ENCODE measurements at places on chromosomes 11 and 22. TPM values are rescaled to one million over a fixed set of nuclear protein-coding genes. Genes with fewer than 3 reads are reported as not detected.

MFRP gene
- total RNA-seq: not detected

DNA sequence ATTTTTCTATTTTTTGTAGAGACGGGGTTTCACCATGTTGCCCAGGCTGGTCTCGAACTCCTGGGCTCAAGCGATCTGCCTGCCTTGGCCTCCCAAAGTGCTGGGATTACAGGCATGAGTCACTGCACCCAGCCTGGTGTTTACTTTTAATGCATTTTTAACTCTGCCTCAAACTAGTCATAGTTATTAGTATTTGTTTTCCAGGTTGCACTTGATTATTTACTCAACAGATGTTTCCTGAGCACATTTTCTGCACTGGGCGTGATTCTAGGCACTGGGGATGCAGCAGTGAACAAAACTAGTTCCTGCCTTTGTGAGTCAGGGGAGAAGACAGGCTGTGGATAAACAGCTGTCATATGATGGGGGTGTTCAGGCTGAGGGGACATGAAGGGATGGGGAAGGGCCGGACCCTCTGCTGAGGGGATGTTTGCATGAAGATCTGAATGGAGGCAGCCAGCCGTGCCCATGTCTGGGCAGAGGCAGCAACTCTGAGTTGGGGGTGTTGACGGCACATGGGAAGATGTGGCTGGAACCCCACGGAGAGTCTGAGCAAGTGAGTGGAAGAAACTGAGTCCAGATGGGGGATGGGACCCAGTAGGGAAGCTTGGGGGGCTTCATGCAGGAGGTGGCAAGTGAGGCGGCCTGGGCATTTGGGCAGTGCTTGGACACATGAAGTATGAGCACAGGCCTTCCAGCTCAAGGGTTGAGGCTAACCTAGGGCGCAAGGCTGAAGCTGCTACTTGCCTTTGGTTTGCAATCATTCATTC is 34.4 kb downstream of the MPPED1 start:
- no peaks in the 10 kb centered on the region for H3K27me3 ChIP-seq
- no peak for DNase-seq
- H3K4me1 ChIP-seq: no peaks in the 10 kb centered on the region
- no peaks in the 10 kb centered on the region for H3K36me3 ChIP-seq

SLC22A8 gene
- total RNA-seq: not detected

DNA sequence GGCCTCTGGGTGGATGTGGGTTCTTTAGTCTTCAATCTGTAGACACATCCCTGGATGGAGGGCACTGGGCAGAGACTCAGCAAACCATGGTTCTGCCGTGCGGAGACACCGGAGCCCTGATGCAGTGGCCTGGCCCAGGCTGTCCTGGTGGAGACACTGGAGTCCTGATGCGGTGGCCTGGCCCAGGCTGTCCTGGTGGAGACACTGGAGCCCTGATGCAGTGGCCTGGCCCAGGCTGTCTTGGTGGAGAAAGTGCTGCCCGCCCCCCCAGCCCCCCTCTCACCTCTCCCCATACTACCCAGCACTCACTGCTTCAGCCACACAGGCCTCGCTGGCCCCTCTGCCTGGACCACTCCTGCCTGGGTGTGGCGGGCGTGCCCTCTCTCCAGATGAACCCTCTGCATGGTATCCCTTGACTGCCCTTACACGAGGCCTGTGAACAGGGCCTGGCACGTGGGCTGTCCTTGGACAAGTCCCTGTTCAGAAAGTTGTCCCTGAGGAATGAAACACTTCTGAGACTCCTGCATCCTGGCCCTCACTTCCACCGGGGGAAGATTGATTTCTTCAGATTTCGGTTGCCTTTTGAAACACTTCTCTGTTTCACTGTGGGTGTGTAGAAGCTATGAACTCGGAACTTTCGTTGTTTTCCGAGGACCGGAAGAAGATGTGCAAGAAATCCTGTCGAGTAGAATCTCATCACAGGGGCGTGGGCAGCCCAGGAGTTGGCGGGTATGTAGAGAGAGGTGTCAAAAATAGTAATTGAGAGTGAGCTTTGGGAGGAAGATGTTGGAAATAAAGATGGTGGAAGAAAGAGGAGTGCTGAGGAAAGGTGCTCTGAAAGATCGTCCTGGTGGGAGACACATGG is 26.2 kb downstream of the IGHMBP2 start:
- H3K36me3 ChIP-seq: no peaks in the 10 kb centered on the region
- H3K27ac ChIP-seq: no peak overlapping the region
- no peaks in the 10 kb centered on the region for H3K27me3 ChIP-seq
- H3K4me3 ChIP-seq: no peak overlapping the region
- no peaks in the 10 kb centered on the region for H3K4me1 ChIP-seq

SCGB2A2 gene
- total RNA-seq: not detected

- no peaks in the 10 kb centered on the region for H3K36me3 ChIP-seq
- H3K4me3 ChIP-seq: no peak overlapping the region
- no peak for DNase-seq
These were observed 6.5 kb downstream of the IGLL5 start for GRCh38 chr22:22893891-22894739.

SULT4A1 gene
- 0.36 TPM for total RNA-seq

Data from ovary (tissue), 10 donors.